ENCODE measurements at places on chromosomes 12 and 14.

DNA sequence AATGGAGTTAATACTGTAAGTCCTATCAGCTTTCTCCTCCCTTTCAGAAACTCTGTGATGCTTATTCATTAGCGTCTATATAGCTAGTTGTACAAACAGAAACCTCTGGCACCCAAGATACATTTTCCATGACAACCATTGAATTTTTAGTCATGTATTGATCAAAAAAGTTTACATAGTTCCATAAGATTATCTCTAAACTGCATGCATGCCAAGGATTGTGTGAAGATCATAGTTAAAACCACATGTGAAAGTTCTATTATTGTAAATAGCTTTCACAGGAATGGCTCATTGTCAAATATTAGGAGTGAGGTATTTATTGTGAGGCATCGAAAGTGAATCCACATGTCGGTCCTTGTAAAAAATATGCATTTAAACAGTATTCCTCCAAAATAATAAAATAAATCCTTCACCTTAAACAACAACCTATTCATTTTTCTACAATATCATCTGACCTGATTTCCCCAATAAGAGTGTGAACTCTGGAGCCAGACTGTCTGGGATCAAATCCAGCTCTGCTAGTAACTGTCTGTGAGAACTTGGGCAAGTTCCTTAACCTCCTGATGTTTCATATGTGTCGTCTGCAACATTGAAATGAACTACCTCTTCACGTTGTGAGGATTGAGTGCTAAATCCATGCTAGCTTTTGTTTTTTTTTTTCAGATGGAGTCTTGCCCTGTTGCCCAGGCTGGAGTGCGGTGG, 10.6 kb upstream of the CDKL1 start:
- DNase-seq: no peak

GRCh38 chr12:110227138-110227537, 53.9 kb upstream of the ATP2A2 start:
- no peak for DNase-seq

DNA sequence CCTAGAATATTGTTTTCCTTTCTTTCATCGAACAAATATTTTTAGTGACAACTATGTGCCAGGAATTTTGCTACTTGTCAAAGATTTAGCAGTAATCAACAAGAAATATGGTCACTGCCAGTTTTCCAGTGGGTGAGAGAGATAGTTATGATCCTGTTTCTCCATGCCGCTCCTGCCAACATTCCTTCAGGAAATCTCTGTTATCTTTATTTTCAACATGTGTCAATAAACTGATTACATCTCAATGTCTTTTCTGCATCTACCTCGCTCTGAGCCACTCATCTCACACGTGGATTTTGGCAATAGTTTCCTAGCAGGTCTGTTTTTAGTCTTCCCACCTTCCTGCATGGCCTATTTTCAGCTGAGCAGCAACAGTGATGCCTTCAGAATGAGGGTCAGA, 650.0 kb upstream of the STXBP6 start:
- no peak for DNase-seq

GRCh38 chr12:53952871-53953734, 1.6 kb upstream of the HOXC12 start:
- no peak for DNase-seq

GRCh38 chr14:58635091-58635830, 2.5 kb upstream of the DACT1 start:
- DNase-seq: no peak

DNA sequence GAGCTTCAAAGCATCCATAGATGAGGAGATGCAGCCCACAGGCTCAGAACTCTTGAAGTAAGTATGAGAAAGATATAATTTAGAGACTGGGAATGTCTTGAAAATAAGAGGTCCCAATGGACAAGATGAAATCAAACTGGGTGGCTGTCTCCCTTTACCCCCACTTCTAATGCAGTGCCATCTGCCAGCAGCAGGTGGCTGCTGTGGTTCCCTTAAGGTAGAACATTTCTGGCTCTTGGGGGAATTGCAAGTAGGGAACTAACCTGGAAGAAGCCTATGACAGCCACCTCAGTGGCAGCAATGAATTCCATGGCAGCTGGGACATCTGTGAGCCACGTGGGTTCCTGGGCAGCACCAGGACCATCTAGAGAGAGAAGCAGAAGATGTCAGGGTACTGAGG, 648 bp downstream of the ERP27 start:
- DNase-seq: peak; percentile 52
